CD4-positive, alpha-beta T cell treated with Interleukin-17A for 1 hour (primary cell): ENCODE measurements at places on chromosomes 12 and 14.

DNA sequence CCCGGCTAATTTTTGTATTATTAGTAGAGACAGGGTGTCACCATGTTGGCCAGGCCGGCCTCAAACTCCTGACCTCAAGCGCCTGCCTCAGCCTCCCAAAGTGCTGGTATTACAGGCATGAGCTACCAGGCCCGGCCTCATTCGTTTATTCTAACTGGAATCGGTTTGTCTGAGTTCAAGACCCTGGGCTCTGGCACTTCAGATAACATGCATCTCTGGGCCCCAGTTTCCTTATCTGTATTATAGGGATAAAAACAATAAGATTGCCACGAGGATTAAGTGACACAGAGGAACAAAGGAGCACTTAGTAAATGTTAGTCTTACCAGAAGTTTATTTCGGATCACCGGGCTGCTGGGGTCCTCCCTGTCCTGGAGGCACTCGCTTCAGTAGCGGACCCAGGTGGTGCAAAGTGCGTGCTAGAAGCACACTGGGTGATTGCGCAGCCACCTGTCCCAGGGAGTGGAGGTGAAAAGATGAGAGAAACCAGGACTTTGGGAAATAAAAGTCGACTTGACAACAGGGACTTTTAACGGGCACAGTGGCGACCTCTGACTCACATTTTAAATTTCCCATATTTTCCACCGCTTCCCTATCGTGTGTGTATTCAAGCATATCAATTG, 37.5 kb downstream of the ACACB start:
- no peak for DNase-seq

- DNase-seq, result no peak
These were observed 39.2 kb upstream of the PLXNC1 start for GRCh38 chr12:94109160-94109559.

- DNase-seq, result peak; percentile 52
These were observed 16.6 kb downstream of the FBRSL1 start for GRCh38 chr12:132506328-132507160.

DNA sequence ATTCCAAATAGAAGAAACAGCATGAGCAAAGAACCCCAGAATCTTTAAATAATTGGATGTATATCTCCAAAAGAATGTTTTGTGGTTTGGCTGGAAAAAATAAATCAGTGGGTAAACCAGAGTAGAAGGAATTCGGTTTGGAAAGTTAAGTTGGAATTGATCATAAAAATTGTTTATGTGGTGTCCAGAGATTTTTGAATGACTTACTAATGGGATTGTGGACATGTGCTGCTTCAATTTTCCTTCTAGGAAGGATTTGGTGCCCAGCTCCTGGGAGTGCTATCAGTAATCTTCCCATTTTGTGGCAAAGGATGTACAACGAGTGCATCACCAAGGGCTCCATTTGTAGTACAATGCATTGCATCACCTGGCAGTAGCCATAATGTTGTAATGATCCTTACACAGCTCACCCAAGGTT, 224.8 kb downstream of the SLC16A7 start:
- no peak for DNase-seq

DNA sequence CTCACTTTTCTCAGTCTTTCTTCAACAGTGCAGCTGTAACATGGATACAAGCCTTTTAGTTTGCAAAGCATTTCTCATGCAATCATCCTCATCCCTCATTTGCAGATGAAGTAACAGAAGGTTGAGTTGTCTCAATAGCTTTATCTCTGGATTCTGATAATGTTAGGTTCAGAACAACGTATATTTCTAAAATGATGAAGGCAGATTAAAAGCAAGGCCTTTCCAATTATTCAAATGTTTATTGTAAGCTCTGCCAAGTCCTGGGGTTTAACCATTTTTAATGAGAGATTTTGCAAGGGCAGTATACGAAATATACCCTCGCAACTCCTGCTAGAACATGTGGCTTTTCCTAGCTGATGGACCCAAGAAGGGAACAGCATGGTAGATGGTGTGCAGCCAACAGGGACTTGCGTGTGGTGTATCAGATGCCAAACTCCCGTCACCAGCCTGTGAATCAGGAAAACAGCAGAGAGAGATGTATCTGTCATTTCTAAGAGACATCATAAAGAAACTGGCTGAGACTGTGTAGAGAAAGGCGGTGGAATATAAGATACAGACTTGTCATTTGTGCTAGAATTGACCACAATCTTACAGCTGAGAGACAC, 319.7 kb downstream of the MED13L start:
- no peak for DNase-seq

- no peak for DNase-seq
These were observed at the start of gene TMEM52B for GRCh38 chr12:10178821-10179220. TSS of gene TMEM52B (plus strand) at chr12:10179032. CDS start at chr12:10179575, 543 bp downstream.

GRCh38 chr12:75936515-75937440, 94.8 kb downstream of the PHLDA1 start:
- no peak for DNase-seq

DNA sequence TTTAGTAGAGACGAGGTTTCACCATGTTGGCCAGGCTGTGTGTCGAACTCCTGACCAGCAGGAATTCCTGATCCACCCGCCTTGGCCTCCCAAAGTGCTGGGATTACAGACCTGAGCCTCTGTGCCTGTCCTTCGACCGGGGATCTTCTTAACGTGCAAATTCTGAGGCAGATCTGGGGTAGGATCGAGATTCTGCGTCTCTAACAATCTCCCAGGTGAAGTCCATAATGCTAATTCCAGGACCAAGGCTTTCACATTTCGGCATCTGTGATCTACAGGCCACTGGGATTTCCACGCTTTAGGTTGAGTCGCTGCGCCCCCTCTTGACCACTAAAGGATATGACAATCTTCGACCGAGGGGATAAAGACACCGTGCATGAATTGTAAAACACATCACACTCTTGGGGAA, 24.8 kb downstream of the FOS start:
- peak; percentile 80 for DNase-seq

DNA sequence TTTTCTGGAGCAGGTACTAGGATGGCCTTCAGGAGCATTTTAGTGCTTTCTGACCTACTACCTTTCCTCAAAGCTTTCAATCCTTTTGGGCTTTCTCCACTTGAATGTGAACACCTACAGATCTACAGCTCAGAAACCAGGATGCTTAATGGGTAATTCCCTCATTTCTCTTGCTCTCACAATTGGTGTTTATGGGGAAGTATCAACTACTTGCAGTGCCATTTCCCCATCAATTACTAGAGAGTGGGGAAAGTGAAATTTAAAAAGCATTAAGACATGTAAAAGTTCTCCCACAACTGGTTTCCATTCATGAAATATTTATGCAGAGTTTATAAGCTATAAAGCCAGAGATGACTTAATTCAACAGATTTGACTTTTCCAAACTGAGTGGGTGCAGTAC, 2.1 kb upstream of the YY1 start:
- no peak for DNase-seq

GRCh38 chr12:84636801-84637290, 275.8 kb downstream of the SLC6A15 start:
- no peak for DNase-seq

GRCh38 chr12:11408096-11408495, 12.7 kb upstream of the PRB2 start:
- DNase-seq, result no peak

- DNase-seq, result no peak
These were observed 7.1 kb upstream of the SMUG1 start for GRCh38 chr12:54195737-54196347.

GRCh38 chr12:120515496-120515895, 13.5 kb downstream of the COQ5 start:
- DNase-seq, result no peak

- no peak for DNase-seq
These were observed 223.2 kb upstream of the RTL1 start for GRCh38 chr14:101126731-101127130.

DNA sequence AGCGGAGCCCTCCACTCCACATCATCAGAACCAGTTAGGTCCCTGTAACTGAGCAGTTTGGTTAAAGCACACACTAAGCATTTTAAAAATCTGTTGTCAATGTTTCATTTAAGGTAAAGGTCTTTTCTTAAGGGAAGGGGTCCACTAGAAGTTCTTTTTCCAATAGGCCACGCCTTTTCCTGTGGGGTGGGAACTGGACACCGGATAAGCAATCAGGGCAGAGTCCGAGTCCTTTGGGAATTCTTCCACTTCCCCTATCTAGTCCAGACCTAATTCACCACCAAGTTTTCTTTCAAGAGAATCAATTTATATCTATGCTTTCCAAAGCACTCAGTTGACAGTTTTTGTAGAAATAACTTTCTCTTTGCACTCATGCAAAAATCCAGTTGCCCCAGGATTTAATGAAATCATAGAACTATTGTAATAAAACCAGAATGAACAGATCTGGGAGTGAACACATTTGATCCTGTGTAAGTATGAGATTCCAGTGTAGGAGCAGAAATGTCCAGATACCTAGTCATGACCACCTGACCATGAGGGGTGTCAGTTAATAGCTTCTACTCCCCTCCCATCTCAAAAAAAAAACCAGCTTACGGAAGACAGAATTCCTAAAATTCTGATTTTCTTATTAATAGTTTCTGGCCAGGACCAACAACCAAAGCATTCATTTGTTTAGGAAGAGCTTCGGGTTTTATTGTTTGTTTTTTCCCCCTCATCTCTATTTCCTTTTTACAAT, 11.7 kb downstream of the VPS37B start:
- no peak for DNase-seq

DNA sequence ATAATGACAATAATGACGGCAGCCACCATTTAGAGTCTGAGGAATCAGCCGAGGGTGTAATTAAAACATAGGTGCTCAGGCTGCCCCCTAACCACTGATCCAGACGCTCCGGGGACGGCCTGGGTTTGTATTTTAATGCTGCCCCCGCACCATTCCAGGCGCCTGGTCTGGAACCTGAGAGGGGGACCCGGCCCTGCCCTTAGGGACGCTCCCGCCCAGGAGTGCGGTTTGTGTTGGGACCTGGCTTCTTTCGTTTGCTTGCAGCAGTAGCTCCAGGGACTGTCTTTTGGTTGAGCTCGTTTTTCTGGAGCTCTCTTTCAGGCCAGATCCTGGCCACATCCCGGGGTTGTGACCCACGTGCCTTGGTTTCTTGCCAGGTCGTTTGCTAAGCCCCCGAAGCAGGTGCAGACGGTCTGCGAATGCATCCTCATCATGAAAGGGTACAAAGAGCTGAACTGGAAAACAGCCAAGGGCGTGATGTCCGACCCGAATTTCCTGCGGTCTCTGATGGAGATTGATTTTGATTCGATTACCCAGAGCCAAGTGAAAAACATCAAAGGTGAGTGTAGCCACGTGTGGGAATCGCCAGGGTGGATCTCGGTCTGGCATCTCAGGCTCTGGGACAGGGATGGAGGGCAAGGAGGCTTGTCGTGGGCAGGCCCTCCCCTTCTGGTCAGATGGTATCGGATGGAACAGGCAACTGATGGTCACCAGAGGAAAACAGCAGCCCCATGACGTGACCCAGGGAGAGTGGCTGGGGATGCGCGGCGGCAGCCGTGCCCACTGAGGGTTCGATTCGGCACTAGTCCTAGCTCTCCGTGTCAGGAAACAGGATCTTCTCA, 63.5 kb downstream of the CCDC92 start:
- DNase-seq, result no peak

DNA sequence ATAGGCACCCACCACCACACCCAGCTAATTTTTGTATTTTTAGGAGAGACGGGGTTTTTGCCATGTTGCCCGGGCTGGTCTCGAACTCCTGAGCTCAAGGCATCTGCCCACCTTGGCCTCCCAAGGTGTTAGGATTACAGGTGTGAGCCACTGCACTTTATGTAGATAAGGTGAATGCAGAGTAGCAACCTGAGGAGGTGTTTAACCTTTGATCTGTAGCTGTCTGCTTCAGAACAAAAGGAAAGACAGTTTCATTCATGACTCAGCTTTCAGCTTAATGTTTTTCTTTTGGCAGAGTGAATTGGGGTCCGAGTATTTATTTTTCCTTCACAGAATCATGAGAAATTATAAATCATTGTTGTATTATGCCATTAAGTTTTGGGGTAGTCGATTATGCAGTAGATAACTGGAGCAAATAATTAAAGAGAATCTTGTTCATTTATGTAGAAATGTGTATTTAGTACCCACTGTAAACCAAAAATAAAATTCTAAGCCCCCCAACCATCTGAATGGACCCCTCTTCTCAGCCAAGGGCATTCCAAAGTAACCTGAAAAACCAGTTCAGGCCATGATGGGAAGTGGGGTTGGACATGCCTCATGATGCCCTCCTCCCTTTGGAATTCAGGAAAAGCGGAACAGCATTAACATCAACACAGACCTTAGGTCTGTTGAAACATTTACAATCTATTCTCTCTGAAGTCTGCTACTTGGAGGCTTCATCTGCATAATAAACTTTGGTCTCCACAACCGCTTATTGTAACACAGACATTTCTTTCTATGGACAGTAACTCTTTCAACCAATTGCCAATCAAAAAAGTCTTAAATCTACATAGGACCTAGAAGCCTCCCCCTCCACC, 10.7 kb upstream of the STX2 start:
- DNase-seq, result no peak

DNA sequence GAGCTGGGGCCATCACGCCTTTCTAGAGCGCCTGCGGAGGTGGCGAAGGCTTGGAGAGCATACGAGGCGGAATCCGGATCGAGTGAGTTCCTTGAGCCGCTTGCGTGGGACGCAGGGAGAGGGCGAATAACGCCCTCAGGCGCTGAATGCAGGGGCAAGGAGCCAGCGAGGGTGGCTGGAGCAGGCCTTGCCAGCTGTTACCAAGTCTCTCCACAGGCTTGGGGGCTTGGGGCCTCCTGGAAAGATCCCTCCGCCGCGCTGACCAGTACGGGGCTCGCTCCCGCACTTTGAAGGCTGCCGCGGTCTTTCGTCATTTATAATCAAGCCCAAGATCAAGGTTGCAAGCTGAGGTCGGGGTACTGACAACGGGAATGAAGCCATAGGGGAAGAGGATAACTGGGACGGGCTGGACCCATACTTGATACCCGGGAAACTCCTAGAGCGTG, 1.2 kb downstream of the FLRT2 start:
- no peak for DNase-seq

DNA sequence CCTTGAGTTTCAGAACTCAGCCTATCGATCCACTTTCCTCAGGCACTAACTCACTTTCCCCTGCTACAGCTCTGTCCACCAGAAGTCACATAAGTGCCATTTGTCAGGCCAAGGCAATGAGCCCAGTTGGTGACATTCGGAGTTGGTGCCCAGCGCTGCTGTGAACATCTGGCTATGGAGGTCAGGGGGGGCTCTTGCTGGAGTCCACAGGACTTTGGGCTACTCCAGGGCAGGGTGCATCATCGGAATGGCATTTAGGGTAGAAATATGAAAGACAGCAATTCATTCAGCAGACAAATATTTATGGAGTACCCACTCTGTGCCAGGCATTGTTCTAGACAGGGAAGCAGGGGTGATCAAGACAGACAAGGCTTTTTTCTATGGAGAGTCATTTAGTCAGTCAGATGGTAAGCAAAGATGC, 1.5 kb upstream of the PPP1CC start:
- no peak for DNase-seq
